ENCODE measurements at places on chromosomes 2 and 18. TPM values are rescaled to one million over a fixed set of nuclear protein-coding genes. Genes with fewer than 3 reads are reported as not detected.

SKOR2 gene
- not detected for total RNA-seq

LINC00305 gene
- total RNA-seq, result not detected

GRCh38 chr2:192298664-192299063 lies 103.9 kb upstream of the TMEFF2 start:
- no peak for DNase-seq
- H3K27me3 ChIP-seq, result no peaks in the 10 kb centered on the region
- no peak overlapping the region for H3K4me3 ChIP-seq
- no peak overlapping the region for H3K27ac ChIP-seq
- no peaks in the 10 kb centered on the region for H3K36me3 ChIP-seq

COLEC11 gene
- not detected for total RNA-seq

GRCh38 chr18:79792096-79792987 lies 5.4 kb upstream of the KCNG2 start:
- no peaks in the 10 kb centered on the region for H3K27me3 ChIP-seq
- no peak overlapping the region for H3K27ac ChIP-seq
- no peaks in the 10 kb centered on the region for H3K4me1 ChIP-seq
- DNase-seq, result no peak
- H3K4me3 ChIP-seq, result no peak overlapping the region

DNA sequence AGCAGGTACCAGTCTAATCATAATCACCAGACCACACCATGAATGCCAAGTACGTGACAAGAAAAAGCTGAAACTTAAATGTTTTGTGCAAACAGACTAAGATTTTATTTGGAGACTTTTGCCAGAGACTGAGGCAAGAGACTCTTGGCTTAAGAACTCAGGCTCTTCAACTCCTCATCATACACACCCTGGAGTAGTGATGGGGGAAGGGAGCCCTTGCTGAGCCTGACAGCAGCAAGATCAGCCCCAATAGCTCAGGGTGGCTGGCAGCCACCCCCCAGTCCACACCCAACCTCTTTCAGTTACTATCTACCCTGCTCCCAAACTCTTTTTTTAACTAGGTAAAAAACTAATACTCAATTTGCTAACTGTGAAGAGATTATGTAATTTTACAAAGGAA lies 114.8 kb downstream of the CCBE1 start:
- no peak overlapping the region for H3K27ac ChIP-seq
- no peaks in the 10 kb centered on the region for H3K36me3 ChIP-seq
- no peak for DNase-seq
- H3K27me3 ChIP-seq, result no peaks in the 10 kb centered on the region
- no peak overlapping the region for H3K4me3 ChIP-seq
- no peaks in the 10 kb centered on the region for H3K4me1 ChIP-seq

LOXL3 gene
- 0.32 TPM for total RNA-seq

GRCh38 chr2:224691563-224691962 lies 24.6 kb downstream of the CCDC195 start:
- no peak overlapping the region for H3K4me3 ChIP-seq
- H3K27ac ChIP-seq, result no peak overlapping the region
- H3K36me3 ChIP-seq, result no peaks in the 10 kb centered on the region
- DNase-seq, result no peak
- no peaks in the 10 kb centered on the region for H3K4me1 ChIP-seq
- no peaks in the 10 kb centered on the region for H3K27me3 ChIP-seq

SLC39A6 gene
- 19.7 TPM for total RNA-seq

DNA sequence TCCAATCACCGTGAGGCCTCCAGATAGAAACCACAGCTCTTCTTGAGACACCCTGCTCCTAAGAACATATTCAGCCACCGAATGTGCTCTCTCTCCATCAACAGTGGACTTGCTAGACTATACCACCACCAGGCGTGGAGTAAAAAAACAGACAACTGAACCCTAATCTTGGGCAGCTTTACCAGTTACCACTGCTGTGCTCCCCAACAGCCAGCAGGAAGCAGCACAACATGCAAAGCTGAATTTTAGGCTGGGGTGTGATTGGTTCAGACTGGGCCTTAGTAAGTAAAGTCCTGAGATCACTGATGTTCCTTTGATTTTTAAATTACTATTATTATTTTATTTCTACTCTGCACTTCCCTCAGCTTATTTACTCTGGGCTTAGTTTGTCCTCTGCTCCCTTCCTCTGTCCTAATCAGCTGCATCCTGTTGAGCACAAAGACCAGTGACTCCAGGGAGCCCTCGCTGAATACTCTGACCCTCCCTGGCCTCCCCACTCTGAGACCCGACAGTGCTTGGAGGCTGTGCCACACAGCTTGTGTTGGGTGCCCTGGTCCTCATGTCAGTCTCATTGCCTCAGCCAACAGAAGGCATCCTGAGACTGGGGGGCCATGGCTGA lies 21.9 kb downstream of the MRPL35 start:
- H3K27ac ChIP-seq, result no peak overlapping the region
- no peaks in the 10 kb centered on the region for H3K36me3 ChIP-seq
- peaks cover 4% of the 10 kb centered on the region for H3K4me1 ChIP-seq
- peak; percentile 32 for DNase-seq
- H3K4me3 ChIP-seq, result no peak overlapping the region
- H3K27me3 ChIP-seq, result no peaks in the 10 kb centered on the region

DNA sequence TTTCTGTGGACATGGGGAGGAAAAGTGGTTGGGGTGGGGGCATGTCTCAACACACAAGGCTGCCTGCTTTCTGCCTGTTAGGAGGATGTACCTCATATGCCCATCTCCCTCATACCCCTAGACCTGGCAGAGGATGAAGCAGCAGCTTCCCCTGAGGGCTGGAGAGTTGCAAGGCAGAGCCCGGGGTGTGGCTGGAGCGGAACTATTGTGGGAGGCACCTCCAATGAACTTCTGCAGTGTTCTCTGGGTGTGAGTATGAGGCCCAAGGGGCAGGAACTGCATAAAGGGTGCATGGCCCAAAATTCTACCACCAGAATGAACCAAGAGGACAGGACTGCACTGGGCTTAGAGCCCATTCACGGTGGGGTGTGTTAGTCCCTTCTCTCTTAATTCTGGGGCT lies 296.3 kb upstream of the SIX2 start:
- no peaks in the 10 kb centered on the region for H3K27me3 ChIP-seq
- H3K4me1 ChIP-seq, result no peaks in the 10 kb centered on the region
- DNase-seq, result no peak
- no peak overlapping the region for H3K4me3 ChIP-seq

GRCh38 chr2:58032016-58032763 lies 14.4 kb upstream of the VRK2 start:
- no peaks in the 10 kb centered on the region for H3K4me1 ChIP-seq
- H3K36me3 ChIP-seq, result no peaks in the 10 kb centered on the region
- H3K4me3 ChIP-seq, result no peak overlapping the region
- no peaks in the 10 kb centered on the region for H3K27me3 ChIP-seq
- DNase-seq, result no peak

ELOA2 gene
- not detected for total RNA-seq

GRCh38 chr2:72146347-72147302 lies 1.0 kb downstream of the CYP26B1 start:
- H3K4me3 ChIP-seq, result no peak overlapping the region
- no peak for DNase-seq

GRCh38 chr2:237132799-237133198 lies 47.1 kb downstream of the COPS8 start:
- H3K4me3 ChIP-seq, result no peak overlapping the region
- no peaks in the 10 kb centered on the region for H3K27me3 ChIP-seq
- H3K36me3 ChIP-seq, result no peaks in the 10 kb centered on the region
- H3K27ac ChIP-seq, result no peak overlapping the region

CRYGC gene
- total RNA-seq, result not detected

GRCh38 chr18:3879836-3880120 lies 429.8 kb downstream of the TGIF1 start:
- no peaks in the 10 kb centered on the region for H3K27me3 ChIP-seq
- H3K4me1 ChIP-seq, result no peaks in the 10 kb centered on the region
- no peak overlapping the region for H3K4me3 ChIP-seq
- H3K27ac ChIP-seq, result no peak overlapping the region

DNA sequence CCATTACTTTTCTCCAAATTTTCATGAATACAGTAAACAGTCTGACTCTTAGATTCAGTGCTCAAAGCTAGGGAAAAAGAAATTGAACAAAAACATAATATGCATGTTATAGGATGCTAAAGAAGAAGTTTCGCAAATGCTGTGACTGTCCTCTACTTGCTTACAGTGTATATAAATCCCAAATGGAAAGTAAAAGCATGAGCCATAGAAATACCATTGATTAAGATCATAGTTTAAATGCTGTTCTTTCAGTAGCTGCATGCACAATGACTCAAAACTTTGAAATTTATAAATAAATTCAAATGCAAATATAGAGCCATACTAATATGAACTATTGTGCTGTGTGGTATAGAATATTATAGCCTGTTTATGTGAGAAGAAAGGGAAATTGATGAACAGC lies 1113.9 kb upstream of the ACVR2A start:
- no peak for DNase-seq
- no peaks in the 10 kb centered on the region for H3K36me3 ChIP-seq
- H3K27me3 ChIP-seq, result no peaks in the 10 kb centered on the region

GRCh38 chr18:43571078-43571689 lies 293.9 kb upstream of the SYT4 start:
- H3K4me1 ChIP-seq, result no peaks in the 10 kb centered on the region
- H3K27me3 ChIP-seq, result no peaks in the 10 kb centered on the region
- no peak overlapping the region for H3K4me3 ChIP-seq
- H3K27ac ChIP-seq, result no peak overlapping the region
- DNase-seq, result no peak

SCYGR4 gene
- not detected for total RNA-seq

LOXHD1 gene
- total RNA-seq, result not detected

DNA sequence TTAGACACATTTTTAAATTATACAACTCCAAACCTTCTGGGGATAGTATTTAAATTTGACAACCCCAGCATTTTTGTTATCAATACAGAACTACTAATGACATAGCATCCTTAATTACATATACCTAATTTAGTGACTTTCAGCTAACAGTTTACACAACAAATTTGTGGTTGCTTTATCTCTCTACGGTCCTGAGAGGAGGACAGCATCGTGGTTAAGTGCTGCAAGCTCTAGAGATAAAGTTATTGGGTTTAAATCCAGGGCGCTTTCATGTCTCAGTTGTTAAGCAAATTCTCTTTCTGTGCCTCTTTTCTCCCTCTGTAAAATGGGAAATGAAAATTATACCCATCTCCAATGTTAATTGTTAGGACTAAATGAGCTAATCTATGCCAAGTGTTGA lies 129.3 kb downstream of the METTL4 start:
- H3K4me3 ChIP-seq, result no peak overlapping the region
- H3K27me3 ChIP-seq, result no peaks in the 10 kb centered on the region
- DNase-seq, result no peak
- no peaks in the 10 kb centered on the region for H3K36me3 ChIP-seq
- no peaks in the 10 kb centered on the region for H3K4me1 ChIP-seq

DNA sequence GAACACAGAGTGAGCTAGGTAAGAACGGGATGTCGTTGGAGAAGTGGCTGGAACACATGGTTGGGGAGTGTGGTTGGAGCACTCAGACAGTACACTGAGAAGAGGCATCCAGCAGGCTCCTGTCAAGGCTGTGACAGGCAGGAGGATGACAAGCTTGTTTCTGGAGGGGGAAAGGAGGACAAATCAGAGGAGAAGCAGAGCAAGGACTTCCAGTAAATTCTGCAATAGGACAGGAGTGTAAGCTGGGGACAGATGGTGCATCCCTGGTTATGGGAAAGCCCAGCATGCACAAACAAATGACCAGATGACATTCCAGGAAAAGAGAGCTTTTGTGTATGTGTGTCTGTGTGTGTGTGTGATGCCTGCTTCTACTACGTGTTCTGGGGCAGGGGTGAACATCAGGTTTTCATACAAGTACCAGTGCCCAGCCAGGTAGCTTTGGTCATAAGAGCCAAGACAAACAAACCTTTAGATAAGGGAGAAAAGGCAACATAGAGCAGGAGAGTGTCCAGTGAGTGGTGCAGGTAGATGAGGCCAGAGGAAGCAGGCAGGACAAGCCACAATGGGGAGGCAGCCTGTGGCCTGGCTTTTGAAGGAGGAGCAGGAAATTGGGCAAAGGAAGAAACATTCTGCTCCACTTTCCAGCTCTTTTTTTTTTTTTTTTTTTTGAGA lies 32.1 kb upstream of the MAPK4 start:
- H3K4me3 ChIP-seq, result no peak overlapping the region
- H3K27ac ChIP-seq, result no peak overlapping the region
- H3K4me1 ChIP-seq, result no peaks in the 10 kb centered on the region
- no peaks in the 10 kb centered on the region for H3K27me3 ChIP-seq
- DNase-seq, result no peak

DNA sequence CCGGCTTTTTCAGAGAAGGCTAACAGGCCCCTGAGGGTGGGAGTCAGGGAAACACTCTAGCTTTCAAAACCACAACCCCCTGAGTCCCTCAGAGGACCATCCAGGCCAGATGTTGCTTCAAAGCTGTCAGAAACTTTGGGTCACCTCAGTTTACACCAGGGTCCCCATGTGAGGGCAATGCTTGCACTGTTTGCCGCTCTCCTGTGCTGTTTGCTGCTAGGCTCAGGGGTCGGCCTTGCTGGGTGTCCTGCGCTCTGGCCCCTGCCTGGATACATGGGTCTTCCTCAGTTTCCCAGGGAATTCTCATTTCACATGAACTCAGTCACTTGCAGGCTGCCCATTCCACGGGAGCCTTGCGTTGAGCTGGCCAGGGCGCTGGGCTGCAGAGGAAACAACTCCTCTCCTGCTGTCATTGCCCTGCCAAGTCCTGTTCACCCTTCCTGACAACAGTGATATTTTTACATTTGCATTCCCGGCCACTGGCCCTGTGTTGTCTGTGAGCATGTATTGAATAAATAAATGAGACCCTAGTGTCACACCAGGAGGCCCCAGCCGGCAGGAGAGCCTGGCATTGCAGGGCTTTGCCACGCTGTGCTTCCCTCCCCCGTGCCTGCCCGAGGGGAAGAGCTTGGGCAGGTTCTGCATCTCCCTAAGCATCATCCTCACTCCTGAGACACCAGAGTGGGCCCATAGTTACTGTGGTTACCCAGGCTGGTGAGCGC lies 73.2 kb upstream of the RAB6C start:
- no peak overlapping the region for H3K4me3 ChIP-seq
- DNase-seq, result no peak
- no peaks in the 10 kb centered on the region for H3K27me3 ChIP-seq
- no peaks in the 10 kb centered on the region for H3K4me1 ChIP-seq
- H3K27ac ChIP-seq, result no peak overlapping the region

DNA sequence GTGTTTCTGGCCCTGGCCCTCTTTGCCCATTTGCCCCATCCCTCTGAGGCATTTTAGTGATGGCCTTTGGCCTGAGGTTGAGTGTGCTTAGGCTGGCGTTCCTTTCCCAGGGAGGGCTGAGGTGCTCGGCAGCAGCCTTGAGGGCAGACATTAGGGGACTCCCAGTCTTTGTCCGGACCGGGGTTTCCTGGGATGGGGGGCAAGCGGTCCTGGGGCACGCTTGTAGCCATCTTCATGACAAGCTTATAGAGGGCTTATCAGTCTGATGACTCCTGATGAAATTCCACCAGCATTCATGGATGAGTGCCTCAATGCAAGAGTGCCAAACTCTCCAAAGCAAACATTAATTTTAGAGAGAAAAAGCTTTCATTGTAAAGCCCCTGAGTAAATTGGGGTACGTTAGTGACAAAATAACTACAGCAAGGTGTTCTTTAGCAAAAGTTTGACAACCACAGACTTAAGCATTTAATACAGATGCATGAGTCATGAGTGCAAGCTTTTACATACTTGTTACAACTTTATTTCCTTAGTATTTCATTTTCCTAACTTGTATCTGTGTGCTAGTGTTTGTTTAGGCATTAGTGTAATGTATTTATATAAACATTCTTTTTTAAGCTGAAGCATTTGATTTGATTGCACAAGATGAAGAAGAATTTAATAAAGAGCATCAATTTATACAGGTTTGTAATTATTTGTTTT lies 45.6 kb downstream of the CEP192 start:
- H3K4me1 ChIP-seq, result no peaks in the 10 kb centered on the region
- H3K27ac ChIP-seq, result no peak overlapping the region
- DNase-seq, result no peak
- H3K4me3 ChIP-seq, result no peak overlapping the region
- peaks cover 29% of the 10 kb centered on the region for H3K36me3 ChIP-seq
